Epithelial cell of prostate (primary cell): ENCODE measurements at places on chromosomes 1 and 21.

GRCh38 chr21:23887725-23888306 is 1719.5 kb downstream of the MRPL39 start:
- DNase-seq, result no peak

GRCh38 chr21:31273278-31273677 is 70.8 kb downstream of the TIAM1 start:
- DNase-seq, result no peak

DNA sequence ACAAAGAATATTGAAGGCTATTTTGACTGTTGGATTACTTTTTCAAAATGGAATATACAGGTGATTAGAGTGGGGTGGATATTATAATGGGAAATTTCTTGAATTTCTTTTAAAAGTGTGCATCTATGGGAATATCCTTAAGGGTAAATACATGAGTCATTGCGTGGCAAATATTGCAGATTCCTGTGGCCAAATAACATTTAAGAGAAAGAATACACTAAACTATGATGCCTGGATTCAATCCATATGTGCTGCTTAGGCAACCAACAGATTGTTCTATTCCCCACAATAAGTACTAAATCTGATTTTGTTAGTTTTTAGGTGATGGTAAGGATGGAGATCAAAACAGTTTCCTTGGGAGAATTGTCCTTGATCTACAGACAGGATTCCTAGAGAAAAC is 119.5 kb downstream of the HMCN1 start:
- no peak for DNase-seq

DNA sequence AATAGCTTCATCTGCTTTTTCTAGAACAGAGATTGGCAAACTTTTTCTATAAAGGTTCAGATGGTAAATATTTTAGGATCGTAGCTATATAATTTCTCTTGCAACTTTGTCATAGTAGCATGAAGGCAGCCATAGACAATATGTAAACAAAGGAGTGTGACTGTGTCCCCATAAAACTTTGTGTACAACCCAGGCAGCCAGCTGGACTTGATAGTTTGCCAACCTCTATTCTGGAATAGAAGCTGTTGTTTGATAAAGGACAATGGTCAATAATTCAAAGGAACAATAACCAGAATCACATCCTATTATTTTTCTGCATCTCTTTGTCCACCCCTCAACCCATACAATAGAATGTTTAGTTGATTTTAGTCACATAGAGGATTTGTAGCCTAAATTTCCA is 286.7 kb downstream of the LMX1A start:
- DNase-seq, result no peak

GRCh38 chr1:214514819-214515383 is 36.5 kb downstream of the PTPN14 start:
- DNase-seq, result no peak

GRCh38 chr1:198363625-198364151 is 176.8 kb downstream of the ATP6V1G3 start:
- no peak for DNase-seq
